ENCODE measurements at places on chromosomes 3 and 15. TPM values are rescaled to one million over a fixed set of nuclear protein-coding genes. Genes with fewer than 3 reads are reported as not detected.

GRCh38 chr3:48985831-48986376, 4.1 kb upstream of the P4HTM start:
- no peak for ATAC-seq

GRCh38 chr15:72169236-72169920, 28.2 kb downstream of the GRAMD2A start:
- ATAC-seq = no peak

Gene STX19
- total RNA-seq = not detected

Gene CPLX3
- 0.19 TPM for total RNA-seq

DNA sequence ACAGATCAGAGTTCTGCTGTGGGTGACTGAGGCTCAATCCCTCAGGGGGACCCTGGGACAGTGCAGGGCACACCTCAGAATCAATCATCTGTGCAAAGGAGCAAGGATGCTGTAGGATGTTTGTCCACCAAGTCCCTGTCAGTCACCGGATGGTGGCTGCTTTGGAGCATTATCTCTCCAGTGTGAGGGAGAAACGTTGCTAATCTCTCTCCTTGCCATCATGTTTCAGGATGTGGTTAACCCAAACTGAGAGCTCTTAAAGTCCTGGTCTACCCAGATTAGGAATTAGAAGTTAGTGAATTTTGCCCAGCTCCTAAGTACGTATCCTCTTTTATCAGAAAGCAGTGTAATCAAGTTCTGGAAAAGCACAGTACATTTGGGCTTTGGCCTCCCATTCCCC, 26.2 kb upstream of the LRRC3B start:
- ATAC-seq = no peak

Gene ST3GAL6
- not detected for total RNA-seq

Gene UACA
- total RNA-seq = 2.0 TPM

Gene SHC4
- 1.0 TPM for total RNA-seq

DNA sequence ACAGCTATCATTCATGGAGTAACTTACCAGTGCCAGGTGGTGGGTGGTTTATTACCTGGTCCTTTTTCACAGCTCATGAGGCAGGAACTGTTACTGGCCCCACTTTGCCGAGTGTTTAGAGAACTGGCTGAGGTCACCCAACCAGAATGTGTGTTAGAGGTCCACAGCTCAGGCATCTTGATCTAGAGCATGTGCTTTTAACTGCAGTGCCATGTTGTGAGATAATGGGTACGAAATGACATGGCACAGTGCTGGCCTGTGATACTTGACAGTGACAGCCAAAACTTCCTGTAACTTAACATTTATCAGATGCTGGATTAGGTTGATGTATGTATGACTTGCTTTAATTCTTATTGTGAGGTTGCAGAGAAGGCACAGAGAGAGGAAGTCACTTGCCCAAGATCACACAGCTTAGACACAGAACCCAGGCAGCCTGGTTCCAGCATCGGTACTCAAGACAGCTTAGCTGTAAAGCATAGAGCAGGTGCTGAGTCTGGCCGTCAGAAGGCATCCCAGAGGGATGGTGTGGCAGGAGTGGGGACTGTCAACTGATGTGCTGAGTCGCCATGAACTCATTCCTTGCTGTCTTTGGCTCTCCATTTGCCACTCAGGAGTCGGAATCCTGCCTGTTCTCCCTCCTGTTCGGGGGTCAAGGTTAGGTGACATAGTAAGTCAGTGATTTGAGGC, 9.6 kb downstream of the MCM2 start:
- ATAC-seq = no peak

- peak; percentile 38 for ATAC-seq
Measured at GRCh38 chr3:10982782-10983181, 9.8 kb upstream of the SLC6A1 start.

- no peak for ATAC-seq
Measured at GRCh38 chr15:91887921-91888373, 34.4 kb downstream of the SLCO3A1 start.

Gene GJD2
- total RNA-seq = not detected

DNA sequence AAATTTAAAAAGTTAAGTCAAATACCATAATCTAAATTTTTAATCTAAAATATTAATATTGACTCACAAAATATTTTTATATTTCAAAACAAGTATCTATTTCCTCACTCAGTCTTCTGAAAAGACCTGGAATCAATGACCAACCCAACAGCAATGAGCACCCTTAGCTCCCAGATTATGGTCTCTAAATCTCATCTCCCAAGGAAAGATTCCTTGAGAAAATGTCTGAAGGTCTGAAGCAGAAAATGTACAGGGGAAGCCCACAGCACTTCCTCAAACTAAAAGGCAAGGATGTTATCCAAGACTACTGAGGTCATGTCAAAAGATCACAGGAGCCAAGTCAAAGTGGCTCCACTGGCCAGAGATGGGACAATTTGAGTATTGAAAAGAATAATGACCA, 51.0 kb upstream of the SLCO2A1 start:
- ATAC-seq = no peak

DNA sequence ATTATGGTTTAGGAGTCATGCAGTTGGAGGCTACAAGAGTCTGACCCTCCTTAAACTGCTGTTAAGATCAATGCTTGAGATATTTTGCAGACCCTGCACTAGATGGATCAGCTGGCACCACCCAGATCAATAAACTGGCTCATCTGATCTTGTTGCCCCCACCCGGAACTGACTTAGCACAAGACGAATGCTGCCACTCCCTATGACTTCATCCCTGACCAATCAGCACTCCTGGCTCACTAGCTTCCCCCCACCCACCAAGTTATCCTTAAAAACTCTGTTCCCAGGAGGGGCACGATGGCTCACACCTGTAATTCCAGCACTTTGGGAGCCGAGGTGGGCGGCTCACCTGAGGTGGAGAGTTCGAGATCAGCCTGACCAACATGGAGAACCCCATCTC, 594.0 kb downstream of the NTRK3 start:
- no peak for ATAC-seq

DNA sequence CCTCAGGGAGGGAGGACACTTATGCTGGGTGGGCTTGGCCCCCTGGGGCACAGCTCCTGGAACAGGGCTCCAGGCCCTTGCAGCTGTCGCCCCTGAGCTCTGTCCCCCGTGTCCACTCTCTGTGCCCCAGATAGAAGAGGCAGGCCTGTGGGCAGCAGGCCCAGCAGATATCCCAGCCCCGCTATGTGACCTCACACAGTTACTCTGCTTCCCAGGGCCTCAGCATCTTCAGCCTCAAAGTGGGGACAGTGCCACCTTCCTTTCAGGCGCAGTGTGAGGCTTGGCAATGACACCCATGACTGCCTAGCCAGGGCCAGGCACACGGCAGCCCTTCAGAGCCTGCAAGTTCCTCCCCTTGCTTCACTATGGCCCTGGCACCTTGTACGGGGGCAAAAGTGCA, 98.4 kb downstream of the IQSEC1 start:
- no peak for ATAC-seq

Gene IL20RB
- total RNA-seq = 3.7 TPM

- no peak for ATAC-seq
Measured at GRCh38 chr3:68256635-68257223, 602.3 kb upstream of the SUCLG2 start.

DNA sequence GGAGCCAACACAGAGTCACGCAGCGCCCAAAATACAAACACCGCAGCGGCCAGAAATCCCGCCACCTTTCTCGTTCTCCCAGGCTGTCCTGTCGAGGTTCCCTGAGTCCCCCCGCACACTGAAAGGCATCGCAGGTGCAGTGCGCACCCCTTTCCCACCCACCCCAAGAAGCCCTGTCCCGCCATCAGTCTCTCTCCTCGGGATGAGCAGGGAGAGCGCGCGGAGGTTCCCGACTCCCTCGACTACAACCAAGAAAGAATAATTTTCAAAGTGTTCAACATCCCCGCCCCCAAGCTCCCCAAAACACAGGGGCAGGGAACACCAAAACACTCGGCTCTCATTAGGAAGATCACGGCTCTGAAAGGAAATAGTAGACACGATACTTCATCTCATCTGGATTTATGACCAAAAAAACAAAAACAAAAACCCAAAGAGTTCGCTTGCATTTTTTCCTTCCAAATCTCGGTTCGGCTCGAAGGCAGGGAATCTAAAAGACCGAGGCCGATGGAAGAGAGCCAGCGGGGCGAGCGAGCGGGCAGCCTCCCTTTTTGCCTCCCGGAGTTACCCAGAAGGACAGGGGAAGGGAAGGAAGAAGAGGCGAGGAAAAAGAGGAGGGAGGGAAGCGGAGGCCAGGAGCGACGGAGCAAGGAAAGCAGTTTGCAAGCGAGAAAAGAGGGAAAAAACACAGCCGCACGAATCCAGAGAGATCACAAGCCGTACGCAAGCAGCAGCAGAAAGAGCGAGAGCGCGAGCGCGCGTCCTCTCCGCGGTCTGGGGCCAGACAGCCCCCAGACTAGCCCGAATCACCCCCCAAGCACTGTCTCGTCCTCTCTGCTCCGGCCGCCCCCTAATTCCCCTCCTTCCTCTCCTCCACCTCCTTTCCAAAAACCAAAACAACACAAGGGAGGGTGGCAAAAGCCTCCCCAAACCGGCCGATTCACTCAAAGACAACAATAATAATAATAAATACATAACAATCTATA, 808 bp downstream of the BCL6 start:
- peak; percentile 11 for ATAC-seq

GRCh38 chr3:126153695-126154360, 26.6 kb downstream of the ALDH1L1 start:
- ATAC-seq = no peak

Gene IMPG2
- 0.71 TPM for total RNA-seq

DNA sequence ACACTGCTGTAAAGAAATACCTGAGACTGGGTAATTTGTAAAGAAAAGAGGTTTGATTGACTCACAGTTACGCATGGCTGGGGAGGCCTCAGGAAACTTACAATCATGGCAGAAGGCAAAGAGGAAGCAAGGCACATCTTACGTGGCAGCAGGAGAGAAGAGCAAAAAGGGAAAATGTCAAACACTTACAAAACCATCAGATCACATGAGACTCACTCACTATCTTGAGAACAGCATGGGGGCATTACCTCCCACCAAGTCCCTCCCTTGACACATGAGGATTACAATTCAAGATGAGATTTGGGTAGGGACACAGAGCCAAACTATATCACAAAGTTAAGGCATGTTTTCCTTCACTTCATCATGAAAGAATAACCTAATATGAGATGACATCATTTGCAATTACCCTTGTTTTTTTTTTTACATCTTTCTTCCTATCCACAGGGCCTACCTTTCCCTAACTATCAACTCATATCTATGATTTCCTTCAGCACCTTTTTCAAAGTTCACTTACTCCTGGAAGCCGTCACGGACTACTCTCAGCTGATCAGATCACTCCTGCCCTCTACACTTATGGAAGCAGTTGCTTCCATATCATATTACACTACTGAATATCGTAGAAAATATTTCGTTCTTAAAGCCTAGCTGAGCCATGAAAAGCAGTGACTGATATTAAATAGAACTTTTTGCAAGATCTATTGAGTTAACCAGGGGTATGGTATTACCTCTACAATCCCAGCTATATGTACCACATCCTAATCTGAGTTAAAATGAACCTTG, 25.5 kb upstream of the ATP8B4 start:
- peak; percentile 28 for ATAC-seq

Gene PLSCR2
- total RNA-seq = not detected

DNA sequence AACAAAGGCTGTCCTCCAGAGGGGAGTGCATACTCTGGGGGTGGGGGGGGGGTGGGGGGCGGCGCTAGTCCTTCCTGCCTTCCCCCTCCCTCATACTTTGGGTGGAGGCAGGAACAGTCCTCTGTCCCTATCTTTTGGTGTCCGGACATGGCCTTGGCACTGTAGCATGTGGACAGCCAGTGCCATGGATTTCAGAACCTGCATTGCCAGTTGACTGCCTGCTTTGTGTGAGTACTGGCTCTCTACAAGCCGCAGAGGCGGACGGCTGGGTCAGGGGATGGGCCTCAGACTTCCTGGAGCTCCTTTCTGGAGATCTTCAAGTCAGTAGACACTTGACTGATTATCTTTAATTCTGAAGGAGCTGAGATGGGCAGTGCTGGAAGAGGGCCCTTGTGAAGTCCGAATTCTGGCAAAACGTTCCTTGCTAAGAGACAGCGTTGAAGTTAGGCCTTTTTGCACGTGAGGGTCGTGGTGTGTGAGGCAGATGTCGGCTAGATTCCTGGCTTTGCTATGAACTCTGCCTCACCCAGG, 2.5 kb downstream of the CLDN11 start:
- no peak for ATAC-seq

DNA sequence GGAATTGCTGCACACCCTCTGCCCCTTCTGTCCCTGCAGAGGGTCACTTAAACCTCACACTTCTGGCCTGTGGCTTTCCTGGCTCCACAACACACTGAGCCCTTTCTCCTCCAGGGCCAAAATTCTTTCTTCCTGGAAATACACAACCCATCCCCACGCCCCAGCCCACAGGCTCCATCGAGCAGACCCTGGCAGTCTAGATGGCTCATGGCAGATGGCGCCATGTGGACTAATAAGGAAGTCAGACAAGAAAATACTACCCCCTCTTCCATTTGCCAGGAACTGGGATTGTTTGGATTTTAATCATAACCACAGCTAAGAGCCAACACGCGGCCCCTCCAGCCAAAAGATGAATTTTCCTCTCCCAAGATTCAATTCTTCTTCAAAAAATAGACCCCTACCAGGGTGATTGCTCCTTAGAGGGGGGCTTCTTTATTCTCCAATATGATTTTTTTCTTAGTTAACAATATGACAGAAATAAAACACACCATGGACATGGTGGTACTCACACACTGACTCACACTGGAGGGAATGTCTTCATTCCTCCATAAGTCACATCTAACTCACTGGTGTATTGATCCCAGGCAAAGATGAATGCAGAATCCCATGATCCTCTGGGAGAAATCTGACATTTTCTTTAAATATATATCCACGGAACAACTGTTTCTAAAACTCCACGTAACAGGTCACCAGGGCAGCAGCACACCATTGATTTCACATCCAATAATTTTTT, 111.5 kb downstream of the NTRK3 start:
- no peak for ATAC-seq
